ENCODE measurements at places on chromosomes 12 and 14.

GRCh38 chr14:89849931-89850330 lies 104.6 kb downstream of the EFCAB11 start:
- no peak for DNase-seq

DNA sequence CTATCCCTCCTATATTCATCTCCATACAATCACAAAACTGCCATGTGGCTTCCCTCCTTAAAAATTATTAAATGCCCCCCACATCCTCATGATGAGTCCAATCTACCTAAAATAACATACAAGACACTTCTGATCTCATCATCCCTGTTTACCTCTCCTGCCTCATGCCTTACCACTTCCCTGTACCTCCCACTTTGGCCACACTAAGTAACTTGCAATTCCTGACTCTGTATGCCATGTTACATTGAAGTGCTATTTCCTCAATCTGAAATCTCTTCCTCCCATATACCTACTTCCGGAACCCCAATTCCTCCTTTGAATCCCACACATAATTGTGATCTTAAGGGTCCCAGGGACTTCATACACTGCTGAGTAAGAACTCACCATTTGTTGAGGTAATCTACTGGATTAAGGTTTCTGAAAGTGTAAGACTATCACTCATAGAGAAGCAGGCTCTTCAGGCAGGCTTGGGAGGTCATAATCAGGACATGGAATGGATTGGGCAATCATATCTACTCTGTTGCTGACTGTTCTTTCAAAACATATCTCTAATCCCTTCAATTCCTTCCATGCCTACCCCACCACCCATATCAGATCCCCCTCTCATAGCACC lies 117.6 kb upstream of the PLEKHG7 start:
- DNase-seq = no peak

DNA sequence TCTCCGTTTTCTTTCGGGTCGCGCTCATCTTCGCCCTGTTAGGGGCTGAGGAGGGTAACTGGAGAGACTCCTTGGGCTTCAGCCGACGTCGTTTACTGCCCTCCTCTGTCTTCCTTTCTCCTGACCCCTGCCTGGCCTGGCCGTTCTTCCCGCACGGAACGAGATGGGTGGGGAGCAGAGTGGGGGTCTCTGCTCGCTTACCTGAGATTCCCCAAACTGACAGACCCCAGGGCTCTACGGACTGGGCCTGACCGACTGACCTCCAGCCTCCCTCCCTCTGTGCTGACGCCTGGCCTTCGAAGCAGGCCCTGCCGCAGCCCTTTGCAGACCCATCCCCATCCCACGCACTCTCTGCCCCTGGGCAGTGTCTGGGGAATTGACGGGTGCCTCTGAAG lies 439 bp downstream of the GOLGA5 start:
- no peak for DNase-seq

DNA sequence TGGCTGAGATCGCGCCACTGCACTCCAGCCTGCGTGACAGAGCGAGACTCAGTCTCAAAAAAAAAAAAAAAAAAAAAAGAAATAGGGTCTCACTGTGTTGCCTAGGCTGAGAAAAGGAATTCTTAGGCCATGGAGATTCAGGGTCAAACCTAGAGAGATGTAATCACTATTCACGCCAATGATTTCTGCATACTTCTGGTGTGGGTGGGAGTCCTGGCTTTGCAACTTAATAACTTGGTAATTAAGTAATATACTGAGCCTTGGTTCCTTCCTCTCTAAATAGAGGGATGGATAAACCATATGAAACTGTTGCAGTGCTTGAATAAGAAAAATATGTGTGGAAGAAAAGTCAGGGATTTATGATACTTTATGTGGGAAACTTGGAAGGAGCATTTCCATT lies 2.7 kb downstream of the ZNF410 start:
- DNase-seq = no peak

- no peak for DNase-seq
Measured at GRCh38 chr14:91065266-91065665, 4.8 kb upstream of the RPS6KA5 start.

DNA sequence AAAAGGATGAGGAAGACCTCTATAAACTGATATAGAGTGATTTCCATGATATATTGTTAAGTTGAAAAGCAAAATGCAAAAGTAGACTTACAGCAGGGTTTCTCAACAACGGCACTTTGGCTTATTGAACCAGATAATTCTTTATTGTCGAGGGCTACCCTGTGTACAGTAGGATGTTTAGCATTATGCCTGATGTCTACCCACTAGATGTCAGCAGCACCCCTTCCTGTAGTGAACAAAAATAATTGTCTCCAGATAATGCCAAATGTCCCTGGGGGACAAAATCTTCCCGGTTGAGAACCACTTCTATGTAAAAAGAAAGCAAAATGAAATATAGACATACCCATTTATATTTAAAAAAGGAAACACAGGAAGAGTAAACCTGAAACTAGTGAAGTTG lies 32.4 kb downstream of the ABCD2 start:
- no peak for DNase-seq

DNA sequence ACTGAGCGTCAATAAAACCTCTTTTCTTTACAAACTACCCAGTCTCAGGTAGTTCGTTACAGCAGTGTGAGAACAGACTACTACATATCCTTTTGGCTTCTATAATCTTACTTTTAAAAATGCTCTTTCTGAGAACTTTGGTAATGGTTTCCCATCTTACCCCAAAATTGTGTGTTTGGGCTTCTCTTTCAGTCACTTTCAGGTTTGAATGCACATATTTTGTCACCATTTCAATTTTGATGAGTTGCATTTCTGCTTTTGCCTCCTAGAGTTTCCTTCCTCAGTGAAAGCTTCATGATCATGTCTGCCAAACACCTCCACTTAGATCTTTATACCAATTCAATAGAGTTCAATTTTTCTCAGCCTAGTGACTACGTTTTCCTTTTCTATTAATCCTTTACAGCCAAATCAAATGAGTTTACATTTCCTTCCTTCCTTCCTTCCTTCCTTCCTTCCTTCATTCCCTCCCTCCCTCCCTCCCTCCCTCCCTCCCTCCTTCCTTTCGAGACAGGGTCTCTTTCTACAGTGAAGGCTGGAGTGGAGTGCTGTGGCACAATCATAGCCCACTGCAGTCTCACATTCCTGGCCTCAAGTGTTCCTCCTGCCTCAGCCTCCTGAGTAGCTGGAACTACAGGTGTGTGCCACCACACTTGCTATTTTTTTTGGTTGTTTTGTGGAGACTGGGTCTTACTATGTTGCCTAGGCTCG lies 124.9 kb downstream of the BCAT1 start:
- DNase-seq = no peak

GRCh38 chr12:25725931-25726330 lies 172.8 kb upstream of the LMNTD1 start:
- no peak for DNase-seq

GRCh38 chr12:66623455-66623854 lies 55.4 kb downstream of the GRIP1 start:
- no peak for DNase-seq

DNA sequence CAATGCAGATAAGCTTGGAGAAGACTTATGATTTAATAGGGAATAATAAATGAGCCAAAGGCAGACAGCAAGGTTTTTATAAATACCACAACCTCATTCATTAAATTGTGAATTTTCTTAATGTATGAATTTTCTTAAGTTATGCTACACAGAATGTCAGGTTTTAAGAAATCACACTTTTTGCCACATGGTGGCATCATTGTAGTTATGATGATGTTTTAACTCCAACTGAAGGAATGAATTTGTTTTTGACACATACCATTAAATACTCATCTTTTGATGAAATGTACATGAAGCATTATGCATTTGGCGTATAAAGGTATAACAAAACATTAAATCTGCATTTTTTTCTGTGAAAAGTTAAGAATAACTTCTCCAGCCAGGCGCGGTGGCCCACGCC lies 524.1 kb upstream of the FBXO33 start:
- DNase-seq = no peak

- no peak for DNase-seq
Measured at GRCh38 chr12:70948976-70949336, 28.4 kb upstream of the PTPRR start.

- no peak for DNase-seq
Measured at GRCh38 chr12:112850383-112850782, 56.4 kb upstream of the OAS1 start.

GRCh38 chr12:45727980-45728629 lies 1.4 kb upstream of the ARID2 start:
- no peak for DNase-seq

GRCh38 chr12:131938082-131938481 lies 9.0 kb downstream of the PUS1 start:
- DNase-seq = no peak

Measured in left kidney (tissue), 8 donors.